ENCODE measurements at places on chromosomes 1 and 21.
A peak's percentile ranks its signal among the peaks of the same experiment; 100 is the strongest.

GRCh38 chr1:34827341-34827941 lies 32.1 kb downstream of the SMIM12 start:
- no peak for DNase-seq

DNA sequence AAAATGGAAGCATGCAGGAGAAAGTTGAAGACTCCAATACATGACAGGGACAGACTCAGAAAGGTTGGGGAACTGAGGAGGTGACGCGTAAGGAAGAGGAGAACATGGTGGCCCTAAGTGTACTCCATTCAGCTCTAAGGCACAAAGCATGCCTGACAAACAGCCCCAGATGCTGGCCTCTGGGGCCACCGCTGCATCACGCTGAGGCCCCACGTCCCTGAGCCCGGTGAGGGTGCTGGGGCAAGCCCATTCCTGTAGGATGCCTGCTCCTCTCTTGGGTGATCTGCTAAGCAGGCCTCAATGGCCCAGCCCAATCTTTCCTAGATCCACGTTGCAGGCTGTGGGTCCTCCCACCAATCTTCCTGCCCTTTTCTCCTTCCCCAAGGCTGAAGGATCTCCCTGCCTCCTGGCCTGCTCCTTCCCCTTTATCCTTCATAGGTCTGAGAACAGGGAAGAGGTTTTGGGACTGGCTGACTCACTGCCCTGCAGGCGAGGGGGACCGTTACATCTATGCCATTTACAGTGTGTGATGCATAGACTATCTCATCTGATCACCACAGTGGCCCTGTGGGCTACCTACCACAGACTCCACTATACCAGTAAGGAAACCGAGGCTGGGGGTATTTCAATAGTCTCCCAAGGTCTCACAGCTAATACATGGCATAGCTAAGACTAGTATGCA lies 16.8 kb upstream of the NID1 start:
- no peak for DNase-seq

DNA sequence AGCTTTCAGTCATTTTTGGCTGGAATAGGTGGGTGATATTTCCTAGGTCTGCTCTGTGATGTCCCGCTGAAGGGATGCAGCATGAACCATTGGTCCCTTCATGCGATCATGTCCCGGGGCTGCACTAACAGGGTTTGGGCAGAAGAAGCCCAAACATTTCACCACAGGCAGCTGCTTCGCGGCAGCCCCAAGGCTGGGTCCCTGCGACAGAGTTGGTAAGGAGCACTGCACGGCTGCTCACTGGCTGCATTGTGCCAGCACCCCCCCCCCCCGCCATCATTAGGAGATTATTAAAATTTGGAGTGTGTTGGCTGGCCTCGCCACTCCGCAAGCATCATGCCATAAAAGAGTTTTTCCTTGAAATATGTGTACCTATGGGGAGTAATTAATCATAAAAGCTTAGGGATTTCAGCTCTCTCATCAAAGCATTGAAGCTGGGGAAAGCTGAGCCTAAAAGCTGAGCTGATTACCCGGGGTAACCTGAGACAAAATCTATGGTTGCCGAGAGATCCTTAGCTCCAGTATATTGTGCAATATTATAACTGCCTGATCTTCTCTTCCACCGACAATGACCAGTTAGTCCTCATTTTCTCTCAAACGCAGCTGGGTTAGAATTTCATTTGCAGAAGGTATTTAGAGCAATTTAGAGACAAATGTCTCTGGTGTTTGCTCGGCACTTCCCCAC lies 62.5 kb downstream of the PEX14 start:
- DNase-seq: no peak

DNA sequence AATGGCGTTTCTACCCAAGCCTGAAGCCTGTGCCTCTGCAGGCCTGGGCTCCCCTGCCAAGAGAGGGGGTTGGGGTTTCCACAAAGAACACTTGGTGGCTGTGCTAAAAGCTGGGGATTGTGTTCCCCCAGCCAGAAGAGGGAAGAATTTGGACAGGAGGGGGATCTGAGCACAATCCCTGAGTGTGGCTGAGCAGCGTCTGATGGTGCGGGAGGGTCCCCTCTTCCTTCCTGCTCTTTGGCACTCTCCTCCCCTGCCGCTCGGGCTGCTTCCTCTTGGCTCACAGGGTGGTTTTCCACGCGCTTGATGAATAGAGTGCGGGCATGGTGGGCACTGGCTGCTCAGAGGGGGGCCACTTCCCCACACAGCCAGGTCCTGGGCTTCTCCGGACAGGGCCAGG lies 3.7 kb downstream of the GPR37L1 start:
- DNase-seq: no peak

GRCh38 chr1:15678578-15678977 lies 5.5 kb upstream of the PLEKHM2 start:
- DNase-seq: no peak

DNA sequence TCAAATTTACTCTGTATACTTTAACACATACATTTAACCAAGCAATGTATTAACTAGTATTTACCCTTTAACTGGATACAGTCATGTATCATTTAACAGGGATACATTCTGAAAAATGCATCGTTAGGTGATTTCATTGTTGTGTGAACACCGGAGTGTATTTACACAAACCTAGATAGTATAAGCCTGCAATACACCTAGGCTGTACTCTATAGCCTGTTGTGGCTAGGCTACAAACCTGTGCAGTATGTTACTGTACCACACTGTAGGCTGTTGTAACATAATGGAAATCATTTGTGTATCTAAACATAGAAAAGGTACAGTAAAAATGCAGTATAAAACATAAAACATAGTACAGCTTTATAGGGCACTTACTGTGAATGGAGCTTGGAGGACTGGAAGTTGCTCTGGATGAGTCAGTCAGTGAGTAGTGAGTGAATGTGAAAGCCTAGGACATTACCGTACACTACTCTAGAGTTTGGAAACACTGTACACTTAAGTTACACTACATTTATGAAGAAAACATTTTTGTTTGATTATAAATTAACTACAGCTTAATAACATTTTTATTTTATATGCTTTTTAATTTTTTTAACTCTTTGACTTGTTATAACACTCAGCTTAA lies 21.3 kb downstream of the RGS4 start:
- DNase-seq: no peak

GRCh38 chr1:110053552-110054428 lies 16.7 kb downstream of the ALX3 start:
- DNase-seq: peak; percentile 50

GRCh38 chr1:32743380-32744070 lies 41.0 kb upstream of the SYNC start:
- DNase-seq: no peak

DNA sequence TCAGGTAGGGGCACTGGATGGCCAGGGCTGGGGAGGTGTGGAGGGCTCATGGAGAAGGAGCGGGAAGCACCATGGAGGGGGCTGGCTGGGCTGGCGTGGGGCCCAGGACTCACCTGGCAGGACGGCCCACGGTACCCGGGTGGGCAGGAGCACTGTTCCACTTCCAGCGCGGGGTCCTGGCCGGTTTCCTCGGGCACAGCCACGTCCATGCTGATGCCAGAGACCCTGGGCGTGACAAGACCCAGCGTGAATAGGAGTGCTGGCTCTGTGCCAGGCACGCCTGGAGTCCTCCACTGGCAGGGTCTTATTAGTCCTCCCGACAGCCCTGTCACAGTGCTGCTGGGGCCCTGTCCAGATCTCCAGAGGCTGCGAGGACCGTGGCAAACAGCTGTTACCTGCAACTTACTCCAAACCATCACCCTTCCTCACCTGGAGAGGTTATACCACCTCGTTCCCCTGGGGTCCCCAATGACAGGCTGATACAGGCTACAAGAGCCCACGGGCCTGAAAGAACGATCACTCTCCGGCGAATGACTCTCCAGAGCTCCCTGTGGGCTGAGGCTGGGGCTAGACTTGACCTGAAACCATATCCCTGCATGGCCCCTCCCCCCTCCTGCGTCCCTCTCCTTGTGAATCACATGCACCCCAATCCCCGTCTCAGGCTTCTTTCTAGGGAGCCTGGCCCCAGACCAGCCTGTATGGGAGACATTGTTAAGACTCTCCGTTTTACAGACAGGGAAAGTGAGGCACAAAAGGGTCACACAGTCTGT lies 62.1 kb downstream of the HSPG2 start:
- DNase-seq: no peak

GRCh38 chr21:43781846-43782245 lies 5.7 kb upstream of the CSTB start:
- DNase-seq: no peak

DNA sequence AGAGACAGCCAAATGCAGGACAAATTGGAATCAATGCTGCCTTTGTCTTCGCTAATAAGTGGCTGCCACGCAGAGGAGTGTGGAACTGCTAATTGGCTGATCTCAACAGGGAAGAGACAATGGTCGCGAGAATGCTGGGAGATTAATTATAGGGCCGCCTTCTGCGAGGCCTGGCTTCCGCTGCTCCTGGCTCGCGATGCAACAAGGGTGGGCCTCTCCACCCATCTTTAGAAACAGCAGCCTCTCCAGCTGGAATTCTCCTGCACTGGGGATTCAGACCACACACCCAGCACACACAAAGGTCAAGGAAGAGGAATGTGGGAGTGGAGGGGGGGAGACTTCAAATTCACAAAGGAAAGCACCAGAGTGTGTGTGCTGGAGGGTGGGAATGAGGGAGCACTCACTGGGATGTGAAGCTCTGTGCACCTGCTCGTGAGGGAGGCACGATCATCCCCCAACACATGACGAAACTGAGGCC lies 200.7 kb upstream of the GRIK3 start:
- DNase-seq: no peak

DNA sequence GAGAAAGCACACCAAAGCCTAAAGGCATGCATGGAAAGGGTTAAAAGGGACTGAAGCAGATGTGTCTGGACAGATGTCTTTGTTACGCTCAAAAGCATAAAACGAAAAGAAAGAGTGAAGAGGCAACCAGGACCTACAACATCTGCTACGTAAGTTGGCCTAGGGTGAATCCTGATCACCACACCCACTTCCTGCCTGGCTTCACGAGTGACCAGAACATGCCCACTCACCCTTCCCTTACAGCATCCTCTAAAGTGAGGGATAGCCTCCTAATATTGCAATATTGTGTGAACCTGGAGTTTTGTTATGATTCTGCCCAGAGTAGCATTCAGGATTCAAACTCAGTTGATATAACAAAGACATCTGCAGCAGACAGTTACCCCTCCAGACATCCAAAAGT lies 10.6 kb upstream of the OLIG2 start:
- no peak for DNase-seq

DNA sequence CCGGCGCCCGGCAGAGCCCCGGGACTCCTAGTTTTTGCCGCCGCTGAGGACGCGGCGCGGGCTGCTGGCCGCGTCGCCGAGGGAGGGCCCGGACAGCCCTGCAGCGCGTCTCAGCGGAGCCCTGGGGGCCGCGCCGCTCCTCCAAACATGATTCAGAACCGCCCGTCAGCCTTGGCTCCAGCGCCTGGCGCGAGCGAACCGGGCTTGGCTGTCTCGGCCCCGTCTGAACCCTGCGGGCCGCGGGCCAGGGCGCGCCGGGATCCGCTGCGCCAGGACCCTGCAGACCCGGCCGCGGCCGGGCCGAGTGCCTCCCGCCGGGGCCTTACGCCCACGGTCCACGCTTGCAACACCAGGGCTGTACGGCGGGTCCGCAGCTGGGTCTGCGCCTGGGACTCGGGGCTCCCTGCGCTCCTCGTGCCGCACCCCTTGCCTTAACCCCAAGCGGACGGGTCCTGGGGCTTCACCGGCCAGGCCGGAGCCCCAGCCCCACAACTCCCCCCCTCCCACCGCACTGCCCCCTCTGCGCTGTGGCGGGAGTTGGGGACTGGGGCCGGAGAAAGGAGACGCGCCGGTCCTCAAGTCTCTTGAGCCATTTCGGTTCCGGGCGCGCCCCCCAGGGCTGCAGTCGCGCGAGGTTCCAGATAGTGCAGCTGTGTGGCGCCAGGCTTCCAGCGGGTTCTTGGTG lies 48.4 kb upstream of the CD34 start:
- DNase-seq: no peak

GRCh38 chr1:192448026-192448578 lies 127.5 kb upstream of the RGS1 start:
- DNase-seq: no peak

DNA sequence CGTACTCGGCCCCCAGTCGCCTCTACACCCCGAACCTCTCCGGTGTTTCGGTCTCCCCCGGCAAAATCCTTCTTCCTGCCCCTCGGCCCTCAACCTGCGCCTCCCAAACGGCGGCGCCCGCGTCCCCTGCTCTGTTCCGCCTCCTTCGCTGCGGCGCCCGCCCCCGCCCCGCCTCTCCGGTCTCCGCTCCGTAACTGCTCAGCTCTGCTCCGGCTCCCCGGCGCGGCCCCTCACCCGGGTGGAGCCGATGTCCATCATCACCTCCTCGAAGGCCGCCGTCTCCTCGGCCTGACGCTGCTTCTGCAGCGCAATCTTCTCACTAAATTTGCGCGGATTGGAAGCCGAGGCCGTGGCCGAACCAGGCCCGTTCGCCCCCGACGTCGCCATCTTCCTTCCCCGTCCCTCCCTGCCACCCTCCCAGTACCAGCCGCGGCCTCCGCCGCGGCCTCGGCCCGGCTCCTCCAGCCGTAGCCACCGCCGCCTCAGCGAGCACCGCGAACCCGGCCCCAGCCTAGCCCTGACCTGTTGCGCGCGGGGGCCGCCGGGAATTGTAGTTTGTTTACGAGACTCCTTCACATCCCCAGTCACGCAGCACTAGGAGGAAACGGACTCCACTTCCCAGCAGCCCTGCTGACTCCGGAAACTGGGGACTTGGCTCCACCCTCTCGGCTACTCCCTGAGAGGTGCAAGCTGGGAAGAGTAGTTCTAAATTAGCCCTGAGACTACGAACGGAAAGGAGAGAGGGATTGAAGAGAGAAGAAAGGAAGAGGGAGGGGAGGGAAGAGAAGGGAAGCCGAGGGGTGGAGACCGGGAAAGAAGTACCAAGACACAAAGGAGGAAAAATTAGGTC lies at the start of gene CRTC2:
Gene CRTC2 (minus strand): TSS at position 502 of the 850 bp plus-strand sequence. CDS start 115 bp downstream, at position 387.
- DNase-seq: peak; percentile 94

- DNase-seq: no peak
Observed at GRCh38 chr1:37038227-37039093, 4.1 kb upstream of the GRIK3 start.

- DNase-seq: no peak
Observed at GRCh38 chr1:168259567-168259966, 21.1 kb upstream of the TBX19 start.

DNA sequence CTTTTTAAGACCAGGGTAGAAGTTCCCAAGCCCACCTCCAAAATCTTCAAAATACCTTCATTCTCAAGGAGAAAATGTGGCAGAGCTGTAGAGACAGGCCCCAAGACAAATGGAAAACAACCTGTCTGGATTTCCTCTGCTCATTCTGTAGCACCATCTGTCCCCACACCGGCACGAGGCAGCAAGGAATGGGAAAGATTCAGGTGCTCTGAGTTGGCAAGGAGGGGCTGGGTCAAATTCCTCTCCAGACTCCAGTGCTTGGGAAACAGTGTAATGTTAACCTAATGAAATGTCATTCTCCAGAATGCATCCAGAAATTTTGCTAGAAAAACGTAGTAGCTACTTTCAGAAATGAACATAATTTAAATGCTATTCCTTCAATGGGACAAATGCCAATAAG lies 9.3 kb downstream of the PABPC4 start:
- no peak for DNase-seq

DNA sequence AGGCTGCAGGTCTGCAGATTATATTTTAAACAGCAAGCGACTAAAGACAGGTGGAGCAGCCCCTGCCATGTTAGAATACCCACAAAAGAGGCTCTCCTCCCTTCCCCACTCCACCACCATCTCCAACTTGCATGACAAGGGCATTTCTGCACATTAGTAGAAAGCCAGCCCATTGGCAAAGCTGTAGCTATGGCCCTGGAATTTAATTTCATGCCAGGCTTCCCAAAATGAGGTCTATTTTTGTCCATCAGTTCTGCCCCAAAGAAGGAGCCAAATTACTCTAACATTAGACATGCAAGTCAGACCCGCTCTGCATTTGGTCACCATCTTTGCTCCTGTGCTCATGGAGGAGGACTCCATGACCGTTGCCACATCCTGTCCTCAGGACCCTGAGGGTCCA lies 115.2 kb downstream of the LAMC2 start:
- no peak for DNase-seq

GRCh38 chr1:242569867-242570266 lies 45.4 kb upstream of the PLD5 start:
- DNase-seq: no peak
